ENCODE measurements at places on chromosomes 12 and 14. TPM values are rescaled to one million over a fixed set of nuclear protein-coding genes. Genes with fewer than 3 reads are reported as not detected.

The PDE3A gene
- 8.4 TPM for polyA plus RNA-seq

DNA sequence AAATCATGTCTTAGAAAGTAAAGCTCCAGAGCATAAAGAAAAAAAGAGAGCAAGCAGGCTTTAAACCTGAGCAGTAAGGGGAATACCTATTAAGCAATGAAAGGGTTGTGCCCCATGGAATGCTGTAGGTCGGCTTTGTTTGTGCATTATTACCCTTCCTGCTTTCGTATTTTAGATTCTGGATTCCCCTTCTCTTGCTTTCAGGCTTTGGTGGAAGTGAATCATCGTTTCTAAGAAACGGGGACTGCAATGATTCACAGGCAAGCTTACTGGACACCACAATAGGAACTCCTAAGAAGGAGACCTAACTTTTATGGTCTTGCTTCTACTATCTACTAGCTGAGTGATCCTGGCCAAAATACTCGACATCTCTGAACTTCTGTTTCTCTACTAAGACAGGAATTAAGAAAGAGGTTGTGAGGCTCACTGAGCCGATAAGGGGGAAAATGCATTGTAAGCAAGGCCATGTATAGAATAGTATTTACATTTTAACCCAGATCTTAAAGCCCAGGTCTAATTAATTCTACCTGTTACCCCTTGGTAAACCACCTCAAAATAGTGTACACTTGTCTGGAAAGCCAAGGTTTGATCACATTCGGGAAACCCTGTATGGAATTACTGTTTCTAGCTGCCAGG is 1.2 kb upstream of the BMAL2 start:
- DNase-seq, result peak; percentile 21

GRCh38 chr12:5032821-5033220 is 10.9 kb upstream of the KCNA5 start:
- DNase-seq, result no peak

GRCh38 chr12:104667139-104667538 is 210.4 kb downstream of the CHST11 start:
- DNase-seq, result no peak

The AQP6 gene
- 0.23 TPM for polyA plus RNA-seq

DNA sequence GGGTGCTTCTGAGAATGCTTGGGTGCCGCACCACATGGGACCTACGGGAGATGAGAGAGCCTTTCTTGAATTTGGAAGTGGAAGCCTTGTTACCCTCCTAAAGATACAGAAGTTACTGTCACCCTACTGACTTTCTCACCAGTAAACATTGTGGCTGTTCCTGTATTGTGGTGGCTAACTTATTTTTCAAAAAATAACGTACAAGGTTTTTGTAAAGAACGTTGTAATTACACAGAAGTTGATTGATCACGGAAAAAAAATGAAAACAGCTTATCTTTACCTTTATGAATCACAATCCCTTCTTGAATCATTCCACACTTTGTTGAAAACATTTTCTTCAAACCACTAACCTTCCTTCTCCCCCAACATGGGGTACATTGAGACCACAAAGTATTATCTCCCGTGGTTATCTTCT is 22.0 kb upstream of the PPFIBP1 start:
- no peak for DNase-seq

The FBLN5 gene
- 74.9 TPM for polyA plus RNA-seq

DNA sequence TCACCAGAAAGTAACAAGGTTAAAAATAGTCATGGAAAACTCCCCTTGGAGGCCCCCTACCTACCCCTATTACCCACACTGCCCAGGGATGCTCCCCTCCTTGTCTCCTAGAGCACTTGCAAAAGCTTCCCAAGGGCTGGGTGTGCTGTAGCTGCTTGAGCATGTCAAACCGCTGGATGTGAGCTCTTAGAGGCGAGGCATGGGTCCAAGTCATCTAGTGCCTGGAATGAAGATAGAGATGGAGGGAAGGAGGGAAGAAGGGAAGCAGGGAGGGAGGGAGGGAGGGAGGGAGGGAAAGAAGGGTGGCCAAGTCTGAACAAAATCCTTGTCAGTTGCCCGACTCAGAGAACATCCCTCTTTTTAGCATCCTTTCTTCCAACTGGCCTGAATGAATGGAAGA is 43.1 kb downstream of the LTBP2 start:
- peak; percentile 85 for DNase-seq

DNA sequence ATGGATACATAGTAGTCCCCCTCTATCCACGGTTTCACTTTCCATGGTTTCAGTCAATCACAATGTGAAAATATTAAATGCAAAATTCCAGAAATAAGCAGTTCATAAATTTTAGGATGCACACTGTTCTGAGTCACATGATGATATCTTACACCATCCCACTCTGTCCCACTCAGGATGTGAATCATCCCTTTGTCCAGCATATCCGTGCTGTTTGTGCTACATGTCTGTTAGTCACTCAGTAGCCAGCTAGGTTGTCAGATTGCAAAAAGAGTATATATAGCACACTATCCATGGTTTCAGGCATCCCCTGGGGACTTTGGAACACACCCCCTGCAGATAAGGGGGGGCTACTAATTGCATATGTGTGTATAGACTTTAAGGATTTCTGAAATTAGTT is 8.1 kb upstream of the NAA30 start:
- DNase-seq, result no peak

DNA sequence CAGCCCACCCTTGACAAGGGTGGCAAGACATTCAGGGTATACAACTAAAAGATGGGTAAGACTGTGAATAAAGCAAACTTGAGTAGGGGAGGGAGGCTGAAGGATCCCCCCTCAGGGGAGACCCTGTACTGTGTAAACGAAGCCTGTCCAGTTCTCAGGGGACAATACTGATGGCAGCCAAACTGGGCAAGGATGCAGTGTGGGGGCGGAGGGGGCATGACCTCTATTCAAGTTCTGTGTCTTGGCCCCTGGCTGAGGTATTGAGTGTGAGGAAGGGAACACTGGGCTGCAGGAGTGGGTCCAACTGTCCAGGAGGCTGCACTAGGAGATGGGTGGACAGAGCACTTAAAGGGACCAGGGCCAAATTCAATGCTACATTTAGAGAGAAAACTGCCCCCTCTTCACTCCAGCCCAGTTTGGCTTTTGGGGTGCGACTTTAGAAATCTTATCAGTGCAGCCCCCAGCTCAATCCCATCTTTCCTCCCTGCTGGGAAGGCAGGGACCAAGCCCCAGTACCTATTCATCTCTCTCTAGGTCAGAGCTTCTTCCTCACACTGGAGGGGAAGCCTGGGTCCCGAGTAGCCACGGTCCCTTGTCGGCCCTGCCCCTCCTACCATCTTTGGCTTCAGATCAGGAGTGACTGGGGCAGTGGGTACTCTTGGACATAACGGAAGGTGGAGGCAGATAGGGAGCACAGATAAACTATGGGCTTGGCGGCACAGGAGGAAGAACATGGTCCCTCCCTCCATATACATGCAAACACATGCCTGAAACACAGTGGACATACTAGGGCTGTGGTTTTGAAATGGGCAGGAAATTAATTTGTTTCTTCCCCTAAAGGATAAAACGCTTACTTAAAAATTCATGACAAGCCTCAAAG is 11.8 kb downstream of the SLC39A5 start:
- no peak for DNase-seq

DNA sequence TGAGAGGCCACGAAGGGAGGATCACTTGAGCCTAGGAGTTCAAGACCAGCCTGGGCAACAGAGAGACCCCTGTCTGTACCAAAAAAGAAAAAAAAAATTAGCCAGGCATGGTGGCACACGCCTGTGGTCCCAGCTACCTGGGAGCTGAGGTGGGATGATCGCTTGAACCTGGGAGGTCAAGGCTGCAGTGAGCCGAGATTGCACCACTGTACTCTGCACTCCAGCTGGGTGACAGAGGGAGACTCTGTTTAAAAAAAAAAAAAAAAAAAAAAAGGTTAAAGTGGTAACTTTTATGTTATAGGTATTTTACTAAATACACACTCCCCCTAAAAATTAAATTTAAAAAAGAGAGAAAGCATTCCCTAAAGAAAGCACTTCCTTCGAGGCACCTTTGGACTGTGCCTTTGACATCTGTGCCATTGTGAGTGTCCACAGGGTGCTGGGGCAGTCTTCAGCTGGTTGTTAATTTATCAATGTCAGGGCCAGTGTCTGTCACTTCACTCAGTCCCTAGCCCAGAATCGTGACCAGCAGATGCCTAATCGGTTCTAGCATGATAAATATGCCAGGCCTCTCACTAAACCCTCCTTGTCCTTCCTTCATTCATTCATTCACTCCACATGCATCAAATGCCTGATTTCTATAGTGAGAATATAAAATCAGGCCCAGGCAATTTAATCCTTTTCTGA is 63.1 kb downstream of the B4GALNT3 start:
- DNase-seq, result no peak

DNA sequence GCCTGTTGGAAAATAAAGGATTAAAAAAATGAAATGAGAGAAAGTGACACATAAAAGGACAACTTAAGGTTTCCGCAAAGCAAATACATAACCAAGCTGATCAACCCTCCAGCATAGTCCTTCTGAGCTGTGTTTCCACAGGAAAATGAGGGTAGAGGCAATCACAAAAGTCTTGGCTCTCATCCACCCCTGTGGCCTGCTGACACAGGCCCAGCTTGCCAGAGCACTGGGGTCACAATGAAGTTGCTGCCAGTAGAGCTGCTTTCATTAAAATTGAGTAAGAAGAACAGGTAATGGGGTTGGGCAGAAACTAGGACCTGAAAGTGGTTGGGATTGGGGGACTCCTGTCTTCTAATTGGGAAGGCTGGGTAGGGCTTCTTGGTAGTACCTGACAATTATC is 65.9 kb downstream of the RERG start:
- no peak for DNase-seq

The NKX2-1 gene
- polyA plus RNA-seq, result 4.2 TPM

DNA sequence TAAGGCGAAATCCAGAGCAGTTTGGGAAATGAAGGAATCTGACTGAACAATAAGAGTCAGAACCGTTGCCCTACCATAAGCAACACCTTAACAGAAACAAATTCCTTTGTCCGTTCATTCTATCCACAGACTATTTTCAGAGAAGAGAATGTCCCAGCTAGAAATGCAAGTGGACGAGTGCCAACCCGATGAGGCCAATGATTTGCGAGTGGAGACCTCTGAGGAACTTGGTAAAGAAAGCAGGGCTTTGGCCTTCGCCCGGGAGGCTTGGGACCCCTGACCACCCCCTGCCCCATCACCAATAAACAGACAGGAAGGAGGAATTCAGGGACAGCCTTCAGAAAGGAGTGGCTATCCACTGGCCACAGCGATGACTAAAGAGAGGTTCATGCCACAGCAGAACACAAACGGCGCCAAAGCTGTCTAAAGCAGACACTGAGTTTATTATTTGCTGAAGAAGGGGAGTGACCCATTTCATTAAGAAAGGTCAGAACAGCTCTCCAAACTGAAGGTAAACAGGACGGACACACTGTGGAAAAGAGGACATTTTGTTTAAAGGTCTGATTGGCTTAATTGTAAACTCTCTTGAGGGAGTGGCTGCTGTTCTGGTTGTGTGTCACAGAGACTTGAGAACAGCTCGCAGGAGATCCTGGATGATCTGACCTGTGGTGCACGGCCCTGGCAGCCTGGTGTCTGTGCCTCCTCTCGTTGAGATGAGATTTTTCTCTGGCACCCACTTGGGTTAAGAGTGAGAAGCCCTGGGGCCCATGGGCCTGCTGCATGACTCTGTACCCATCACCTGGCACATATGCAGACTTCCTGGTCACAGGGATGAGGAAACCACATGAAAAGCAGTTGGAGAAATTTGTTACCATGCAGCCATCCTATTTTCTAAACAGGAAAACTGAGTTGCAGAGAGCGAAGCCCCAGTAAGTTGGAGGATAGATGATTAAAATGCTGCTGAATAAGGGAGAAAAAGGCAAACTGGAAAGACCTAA is 142.0 kb upstream of the PZP start:
- no peak for DNase-seq

DNA sequence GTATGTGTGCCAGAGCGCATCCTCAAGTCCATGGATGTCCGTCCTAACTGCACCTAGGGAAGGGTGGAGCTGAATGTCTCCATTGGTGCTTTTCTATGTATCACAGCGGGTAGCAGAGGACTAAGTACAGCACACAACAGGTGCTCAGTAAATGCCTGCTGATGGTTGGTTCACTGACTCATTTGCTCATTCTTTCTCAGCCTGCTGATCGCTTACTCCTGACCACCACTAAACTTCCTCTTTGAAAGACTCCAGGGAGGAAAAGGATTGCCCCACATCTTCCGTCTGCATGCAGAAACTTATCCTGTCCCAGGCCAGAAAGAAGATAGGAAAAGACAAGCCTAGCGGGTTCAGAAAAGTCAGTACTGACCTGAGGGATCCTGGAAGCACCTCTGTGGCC is 66.3 kb downstream of the B4GALNT3 start:
- no peak for DNase-seq

The ST8SIA1 gene
- polyA plus RNA-seq, result 6.4 TPM

GRCh38 chr14:93967637-93968250 is 8.6 kb downstream of the ASB2 start:
- no peak for DNase-seq

The AMN gene
- 0.26 TPM for polyA plus RNA-seq

The PSMA3 gene
- polyA plus RNA-seq, result 82.0 TPM

The TAS2R31 gene
- 1.4 TPM for polyA plus RNA-seq

- peak; percentile 7 for DNase-seq
Measured at GRCh38 chr12:119373001-119373400, 38.5 kb downstream of the CCDC60 start.

The SLC6A12 gene
- polyA plus RNA-seq, result 0.48 TPM

DNA sequence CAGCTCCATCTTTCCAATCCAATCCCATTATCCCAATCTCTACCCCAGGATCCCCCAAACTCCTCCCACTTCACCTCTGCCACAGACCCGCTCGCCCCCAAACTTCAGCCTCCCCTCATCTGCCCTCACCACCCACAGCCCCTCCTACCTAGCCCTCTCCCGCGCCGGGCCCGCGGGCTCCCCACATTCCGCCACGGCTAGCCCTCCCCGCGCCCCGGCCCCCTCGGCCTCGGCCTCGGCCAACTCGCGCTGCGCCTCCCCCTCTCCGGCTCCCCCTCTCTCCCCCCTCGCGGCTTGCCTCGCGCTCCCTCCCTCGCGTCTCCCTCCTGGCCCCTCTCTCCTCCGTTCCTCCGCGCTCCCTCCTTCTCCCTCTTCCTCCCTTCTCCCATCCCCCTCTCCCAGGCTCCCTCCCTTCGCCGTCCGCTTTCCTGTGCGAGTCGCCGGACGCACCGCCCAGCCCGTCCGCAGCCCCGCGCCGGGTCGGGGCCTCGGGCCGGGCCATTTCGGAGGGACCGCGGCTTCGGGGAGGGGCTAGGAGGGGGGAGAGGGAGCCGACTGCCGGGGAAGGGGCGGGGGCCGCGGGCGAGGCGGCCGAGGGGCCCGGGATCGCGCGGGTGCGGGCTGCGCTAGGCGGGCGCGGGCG is at the start of gene ATN1:
TSS of gene ATN1 (plus strand) at position 581 of the 643 bp plus-strand sequence. CDS start 6,043 bp downstream, outside the sequence.
- DNase-seq, result peak; percentile 97
